ENCODE measurements at places on chromosomes 7 and 10. TPM values are rescaled to one million over a fixed set of nuclear protein-coding genes. Genes with fewer than 3 reads are reported as not detected.
A peak's percentile ranks its signal among the peaks of the same experiment; 100 is the strongest.

- peaks cover 12% of the 10 kb centered on the region for H3K4me1 ChIP-seq
- H3K27me3 ChIP-seq, result no peaks in the 10 kb centered on the region
- H3K36me3 ChIP-seq, result no peaks in the 10 kb centered on the region
- DNase-seq, result peak; percentile 94
Measured at GRCh38 chr10:70132098-70133029, at the start of gene AIFM2. AIFM2 (minus strand) TSS chr10:70132825; CDS start chr10:70124084, 8,741 bp downstream.

GRCh38 chr7:35546691-35547429, 148.1 kb downstream of the HERPUD2 start:
- no peak for DNase-seq
- no peak overlapping the region for H3K27ac ChIP-seq
- no peak overlapping the region for H3K4me3 ChIP-seq
- no peaks in the 10 kb centered on the region for H3K27me3 ChIP-seq
- no peaks in the 10 kb centered on the region for H3K36me3 ChIP-seq

GRCh38 chr7:74365322-74366022, 76.3 kb downstream of the CLIP2 start:
- peak overlapping the region; percentile 33 for H3K27ac ChIP-seq
- no peaks in the 10 kb centered on the region for H3K4me1 ChIP-seq
- H3K36me3 ChIP-seq, result no peaks in the 10 kb centered on the region
- no peaks in the 10 kb centered on the region for H3K27me3 ChIP-seq

DNA sequence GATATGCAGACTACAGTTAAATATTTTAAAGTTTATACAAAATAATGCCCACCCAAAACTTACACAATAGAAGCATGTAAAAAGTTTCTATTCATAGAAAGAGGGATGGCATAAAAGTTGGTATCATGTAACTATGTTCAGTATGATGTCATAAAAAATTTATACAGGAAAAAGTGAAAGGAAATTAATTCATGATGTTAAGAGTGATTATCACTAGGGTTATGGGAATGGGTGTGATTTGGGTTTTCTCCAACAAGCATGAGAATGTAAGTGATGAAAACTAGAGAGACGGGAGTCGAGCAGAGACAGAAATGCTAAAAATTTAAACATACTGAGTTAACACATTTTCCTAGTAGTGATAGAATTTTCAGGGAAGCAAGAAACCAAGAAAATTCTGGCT, 52.7 kb downstream of the GDI2 start:
- no peak for DNase-seq
- no peaks in the 10 kb centered on the region for H3K4me1 ChIP-seq
- H3K4me3 ChIP-seq, result no peak overlapping the region
- H3K27me3 ChIP-seq, result no peaks in the 10 kb centered on the region
- H3K27ac ChIP-seq, result no peak overlapping the region

GRCh38 chr7:27164367-27165088, 809 bp downstream of the HOXA9 start:
- peak overlapping the region; percentile 67 for H3K4me3 ChIP-seq
- peak overlapping the region; percentile 95 for H3K27ac ChIP-seq
- peaks cover 19% of the 10 kb centered on the region for H3K27me3 ChIP-seq
- no peaks in the 10 kb centered on the region for H3K36me3 ChIP-seq
- H3K4me1 ChIP-seq, result peaks cover 17% of the 10 kb centered on the region

- no peak overlapping the region for H3K4me3 ChIP-seq
- no peak for DNase-seq
- no peaks in the 10 kb centered on the region for H3K36me3 ChIP-seq
- no peaks in the 10 kb centered on the region for H3K27me3 ChIP-seq
Measured at GRCh38 chr10:66795866-66796265, 130.0 kb upstream of the LRRTM3 start.

DNA sequence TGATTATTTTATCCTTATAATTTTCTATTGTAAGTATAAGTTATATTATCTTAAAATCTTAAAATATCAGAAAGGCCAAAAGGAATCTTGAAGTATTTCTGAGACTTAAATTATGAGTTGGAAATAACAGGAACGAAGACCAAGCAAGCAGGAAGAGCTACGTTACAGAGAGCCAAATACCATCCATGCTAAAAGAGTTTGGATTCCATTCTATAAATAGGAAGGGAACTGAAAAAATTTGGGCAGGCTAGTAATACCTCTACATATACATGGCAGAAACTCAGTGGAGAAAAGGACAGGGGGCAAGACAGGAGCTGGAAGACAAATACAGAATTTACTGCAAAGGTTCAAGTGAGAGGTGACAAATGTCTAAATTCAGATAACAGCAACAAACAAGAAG, 16.7 kb downstream of the ITGB1 start:
- H3K4me1 ChIP-seq, result peaks cover 55% of the 10 kb centered on the region
- DNase-seq, result no peak
- H3K36me3 ChIP-seq, result no peaks in the 10 kb centered on the region
- no peaks in the 10 kb centered on the region for H3K27me3 ChIP-seq
- peak overlapping the region; percentile 78 for H3K27ac ChIP-seq

DNA sequence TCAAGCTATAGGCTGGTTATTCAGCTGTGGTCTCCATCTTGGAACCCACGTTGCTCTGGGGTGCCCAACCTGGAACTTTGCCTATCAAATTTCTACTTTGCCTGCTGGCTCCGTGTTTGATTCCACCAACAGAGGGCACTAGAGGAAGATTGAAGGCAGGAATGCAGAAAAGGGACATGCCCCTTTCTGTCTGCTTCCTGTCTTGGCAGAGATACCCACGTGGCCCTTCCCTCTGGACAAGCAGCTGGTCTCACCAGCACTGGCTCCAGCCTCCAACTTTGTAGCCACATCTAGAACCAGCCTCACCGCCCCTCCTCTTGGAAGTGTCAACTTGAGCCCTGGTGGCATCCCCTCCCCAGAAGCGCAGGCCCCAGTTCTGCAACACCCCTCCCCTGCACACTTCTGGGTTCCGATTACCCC, 52.1 kb upstream of the ZNF438 start:
- H3K4me3 ChIP-seq, result no peak overlapping the region
- no peak overlapping the region for H3K27ac ChIP-seq
- H3K36me3 ChIP-seq, result no peaks in the 10 kb centered on the region
- H3K4me1 ChIP-seq, result no peaks in the 10 kb centered on the region

- H3K4me3 ChIP-seq, result no peak overlapping the region
- no peak for DNase-seq
- H3K27ac ChIP-seq, result no peak overlapping the region
- H3K27me3 ChIP-seq, result no peaks in the 10 kb centered on the region
- no peaks in the 10 kb centered on the region for H3K4me1 ChIP-seq
Measured at GRCh38 chr7:29362380-29362779, 167.8 kb downstream of the CHN2 start.

DNA sequence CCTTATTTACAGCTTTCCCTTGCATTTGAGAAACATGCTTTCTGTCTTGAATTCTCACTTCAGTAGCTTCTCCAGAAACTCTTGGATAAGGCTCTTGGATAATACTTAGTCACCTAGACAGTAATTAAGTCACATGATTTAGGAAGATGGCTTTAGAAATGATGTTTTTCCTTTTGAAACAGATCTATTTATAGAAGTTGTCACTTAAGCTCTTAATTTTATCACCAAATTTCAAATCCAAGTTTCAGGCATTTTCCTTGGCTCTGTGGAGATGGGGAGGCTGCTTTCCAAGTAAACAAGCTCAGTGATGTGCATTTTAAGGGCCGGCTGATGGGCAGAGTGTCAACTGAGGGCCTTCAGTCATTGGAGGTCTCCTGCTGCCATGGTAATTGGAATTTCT, 130.3 kb downstream of the SRI start:
- H3K36me3 ChIP-seq, result no peaks in the 10 kb centered on the region
- H3K4me3 ChIP-seq, result no peak overlapping the region
- H3K27ac ChIP-seq, result no peak overlapping the region
- DNase-seq, result no peak
- no peaks in the 10 kb centered on the region for H3K27me3 ChIP-seq

DNA sequence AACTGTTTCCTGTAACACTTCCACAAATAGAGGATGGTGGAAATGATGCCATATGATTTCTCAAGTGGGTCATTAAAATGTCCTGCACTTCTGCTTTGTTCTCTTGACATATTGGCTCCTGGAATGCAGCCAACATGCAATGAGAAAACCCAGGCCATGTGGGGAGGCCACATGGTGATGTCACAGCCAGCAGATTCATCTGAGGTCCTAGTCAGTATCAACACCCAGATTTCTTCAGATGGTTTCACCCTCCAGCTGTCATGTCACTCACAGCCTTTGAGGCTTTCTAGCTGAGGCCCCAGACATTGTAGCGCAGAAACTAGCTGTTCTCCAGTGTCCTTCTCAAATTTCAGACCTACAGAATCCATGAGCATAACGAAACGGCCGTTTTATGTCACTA, 102.3 kb upstream of the NUPR2 start:
- H3K4me1 ChIP-seq, result no peaks in the 10 kb centered on the region
- no peaks in the 10 kb centered on the region for H3K27me3 ChIP-seq
- DNase-seq, result no peak
- no peak overlapping the region for H3K27ac ChIP-seq
- H3K36me3 ChIP-seq, result no peaks in the 10 kb centered on the region
- no peak overlapping the region for H3K4me3 ChIP-seq

MBLAC1 gene
- total RNA-seq, result not detected

MALRD1 gene
- 0.75 TPM for total RNA-seq

FAM131B gene
- total RNA-seq, result 2.2 TPM

PHTF2 gene
- 22.4 TPM for total RNA-seq

Measured in transverse colon (tissue), 4 donors.